Posterior vena cava (tissue), 2 donors: ENCODE measurements at places on chromosomes 6 and 20. TPM values are rescaled to one million over a fixed set of nuclear protein-coding genes. Genes with fewer than 3 reads are reported as not detected.

The COL12A1 gene
- total RNA-seq: 222 TPM

The BIRC7 gene
- not detected for total RNA-seq

The SYCP2L gene
- 0.71 TPM for total RNA-seq

The ESR1 gene
- total RNA-seq: 9.4 TPM

The STX11 gene
- total RNA-seq: 7.0 TPM

The PDYN gene
- total RNA-seq: not detected

The SMPDL3A gene
- 7.0 TPM for total RNA-seq

The CTCFL gene
- total RNA-seq: not detected

The RAET1E gene
- total RNA-seq: not detected
